ENCODE measurements at places on chromosomes 7 and 10.

- no peak for DNase-seq
Measured at GRCh38 chr7:123401295-123401694, 133.1 kb downstream of the IQUB start.

DNA sequence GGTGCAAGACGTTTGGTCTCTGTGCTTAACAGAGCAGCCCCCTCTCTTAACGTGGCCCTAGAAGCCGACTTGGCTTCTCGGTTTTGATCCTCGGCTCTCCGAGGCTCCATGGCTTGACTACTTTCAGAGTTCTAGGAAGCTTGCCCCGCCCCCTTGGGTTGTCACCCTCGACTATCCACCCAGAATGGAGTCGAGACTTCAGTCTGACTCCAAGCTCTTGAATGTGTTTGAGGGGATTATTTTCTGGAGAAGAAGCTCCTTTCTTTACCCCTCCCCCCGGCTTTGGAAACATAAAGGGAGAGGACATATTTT lies 448 bp downstream of the SEC24C start:
- DNase-seq: no peak

DNA sequence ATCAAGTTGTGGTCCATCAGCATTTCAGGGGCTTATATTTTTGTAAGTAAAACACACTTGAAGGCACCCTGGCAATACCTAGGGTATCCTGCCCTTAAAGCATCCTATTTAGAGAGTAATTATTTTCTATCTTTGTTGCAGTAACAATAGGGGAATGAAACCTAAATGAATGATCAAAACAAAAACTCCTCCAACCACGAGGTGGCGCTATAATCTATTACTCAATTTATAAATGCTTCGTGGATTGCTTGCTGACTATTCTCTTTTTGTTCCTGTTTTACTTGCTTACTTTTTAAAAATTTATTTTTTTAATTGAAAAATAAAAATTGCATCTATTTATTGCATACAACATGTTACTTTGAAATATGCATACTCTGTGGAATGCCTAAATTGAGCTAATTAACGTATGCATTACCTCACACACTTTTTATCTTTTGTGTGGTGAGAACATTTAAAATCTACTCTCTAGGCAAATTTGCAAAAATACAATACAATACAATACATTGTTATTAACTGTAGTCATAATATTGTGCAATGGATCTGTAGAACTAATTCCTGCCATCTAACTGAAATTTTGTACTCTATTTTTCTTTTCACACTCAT lies 147.7 kb upstream of the BMPER start:
- peak; percentile 14 for DNase-seq

GRCh38 chr10:58177362-58177947 lies 90.2 kb downstream of the IPMK start:
- no peak for DNase-seq

- DNase-seq: peak; percentile 13
Measured at GRCh38 chr10:6203331-6204062, 765 bp downstream of the PFKFB3 start.

GRCh38 chr10:128000471-128001362 lies 93.8 kb downstream of the PTPRE start:
- DNase-seq: no peak

DNA sequence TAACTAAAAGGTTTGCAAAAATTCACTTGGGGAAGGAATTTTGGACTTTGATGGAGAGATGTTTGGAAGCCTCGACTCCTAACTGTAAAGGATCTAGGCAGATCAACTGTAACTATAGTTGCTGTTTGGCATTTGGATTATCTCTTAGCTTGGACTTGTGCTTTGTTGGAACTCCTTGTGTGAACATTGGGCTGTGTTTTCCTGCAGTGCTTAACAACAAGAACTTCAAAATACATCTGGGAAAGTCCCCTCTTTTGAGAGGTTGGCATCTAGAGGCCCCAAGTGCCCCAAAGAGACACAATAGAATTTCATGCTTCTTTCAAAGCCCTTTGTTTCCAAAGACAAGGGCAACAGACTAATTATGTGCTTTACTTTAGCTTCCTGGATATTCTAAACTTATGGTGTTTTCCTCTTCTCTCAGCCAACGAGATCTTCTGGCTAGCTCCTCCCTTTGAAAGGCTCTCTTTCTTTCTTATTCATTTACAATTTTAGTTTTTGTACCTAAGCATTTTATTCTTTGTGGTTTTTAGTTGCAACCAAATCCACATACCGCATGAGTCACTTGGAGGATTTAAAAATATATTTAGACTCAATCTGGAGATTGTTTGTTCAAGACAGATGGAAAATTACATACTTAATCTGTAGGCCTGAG lies 11.6 kb downstream of the ABCA13 start:
- DNase-seq: no peak

All from stimulated activated CD4-positive, alpha-beta T cell treated with anti-CD3 and anti-CD28 coated beads, Interleukin-12 subunit alpha, Interleukin-12 subunit beta, amount 100 ng/mL, for 24 hours (primary cell).